ENCODE measurements at places on chromosomes 5 and 9.

DNA sequence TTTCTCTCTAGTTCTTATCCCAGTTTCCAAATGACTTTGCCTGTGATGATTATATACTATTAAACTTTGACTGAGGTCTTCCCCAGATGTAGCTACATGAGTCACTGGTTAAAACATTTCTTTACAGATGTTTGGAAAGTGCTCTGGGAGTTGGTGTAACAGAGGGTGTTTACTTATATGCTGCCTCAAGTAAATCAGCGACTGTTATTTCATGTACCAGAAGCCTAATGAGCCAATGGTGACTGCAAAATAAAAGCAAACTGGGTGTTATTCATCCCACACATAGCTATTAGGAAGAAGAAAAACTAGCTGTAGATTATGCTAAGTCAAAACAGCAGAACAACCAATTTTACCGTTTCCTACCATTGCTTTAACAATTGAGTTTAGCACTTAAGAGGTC, 929.7 kb upstream of the SEMA6A start:
- DNase-seq = no peak

DNA sequence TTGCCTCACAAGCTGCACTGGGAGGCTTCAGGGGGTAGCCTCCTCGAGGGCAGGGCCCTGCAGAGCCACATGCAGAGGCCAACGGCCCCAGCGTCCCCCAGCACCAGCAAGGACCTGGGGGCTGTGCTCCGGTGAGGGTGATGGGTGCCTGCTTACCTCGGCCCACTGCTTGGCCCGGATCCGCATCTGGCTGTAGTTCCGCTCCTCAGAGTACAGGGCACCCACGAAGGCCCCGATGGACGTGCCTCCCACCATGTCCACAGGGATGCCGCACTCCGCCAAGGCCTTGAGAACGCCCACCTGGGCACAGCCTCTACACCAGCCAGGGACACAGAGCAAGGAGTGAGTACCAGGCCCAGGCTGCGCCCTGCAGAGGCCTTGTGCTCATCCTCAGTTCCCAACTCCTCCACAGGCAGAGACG, 8.0 kb upstream of the NSMF start:
- no peak for DNase-seq

- peak; percentile 28 for DNase-seq
These were observed 621.7 kb upstream of the NUDT12 start for GRCh38 chr5:104184264-104184663.

- DNase-seq = no peak
These were observed 180.0 kb downstream of the MTRR start for GRCh38 chr5:8048920-8049319.

GRCh38 chr9:34502891-34503290, 19.9 kb downstream of the ENHO start:
- no peak for DNase-seq

- no peak for DNase-seq
These were observed 268.1 kb downstream of the FSTL4 start for GRCh38 chr5:133344266-133344665.

All from choroid plexus epithelial cell (primary cell).